Subcutaneous preadipocyte (primary cell): ENCODE measurements at places on chromosomes 4 and X. TPM values are rescaled to one million over a fixed set of nuclear protein-coding genes. Genes with fewer than 3 reads are reported as not detected.

HEPH gene
- 4.7 and 10.3 TPM in 2 replicates for total RNA-seq

CXorf49B gene
- total RNA-seq: not detected in 2 replicates

PTCHD1 gene
- not detected in 2 replicates for total RNA-seq

CENPVL1 gene
- under 0.01 TPM in 1 of 2 replicates, not detected in the other for total RNA-seq

TXK gene
- 0.20 and 0.37 TPM in 2 replicates for total RNA-seq

MED28 gene
- total RNA-seq: 8.1 and 10.9 TPM in 2 replicates

ZNF185 gene
- total RNA-seq: 1.1 and 1.4 TPM in 2 replicates

DDX60 gene
- total RNA-seq: 5.1 and 6.3 TPM in 2 replicates

CT45A10 gene
- total RNA-seq: not detected in 2 replicates
